ENCODE measurements at places on chromosomes 13 and 19.

DNA sequence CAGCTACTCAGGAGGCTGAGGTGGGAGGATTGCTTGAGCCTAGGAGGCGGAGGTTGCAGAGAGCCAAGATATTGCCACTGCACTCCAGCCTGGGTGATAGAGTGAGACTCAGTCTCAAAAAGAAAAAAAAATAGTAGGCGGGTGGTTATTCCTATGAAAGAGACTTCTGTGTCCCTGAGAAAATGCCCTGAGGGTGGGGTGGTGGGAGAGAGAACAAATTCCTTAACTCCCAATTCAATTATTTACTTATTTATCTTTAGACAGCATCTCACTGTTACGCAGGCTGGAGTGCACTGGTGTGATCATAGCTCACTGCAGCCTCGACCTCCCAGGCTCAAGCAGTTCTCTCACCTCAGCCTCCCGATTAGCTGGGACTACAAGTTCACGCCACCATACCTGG lies 10.3 kb upstream of the EEF2 start:
- no peak for DNase-seq

GRCh38 chr13:36979361-36980050 lies 19.6 kb downstream of the ALG5 start:
- peak; percentile 26 for DNase-seq

DNA sequence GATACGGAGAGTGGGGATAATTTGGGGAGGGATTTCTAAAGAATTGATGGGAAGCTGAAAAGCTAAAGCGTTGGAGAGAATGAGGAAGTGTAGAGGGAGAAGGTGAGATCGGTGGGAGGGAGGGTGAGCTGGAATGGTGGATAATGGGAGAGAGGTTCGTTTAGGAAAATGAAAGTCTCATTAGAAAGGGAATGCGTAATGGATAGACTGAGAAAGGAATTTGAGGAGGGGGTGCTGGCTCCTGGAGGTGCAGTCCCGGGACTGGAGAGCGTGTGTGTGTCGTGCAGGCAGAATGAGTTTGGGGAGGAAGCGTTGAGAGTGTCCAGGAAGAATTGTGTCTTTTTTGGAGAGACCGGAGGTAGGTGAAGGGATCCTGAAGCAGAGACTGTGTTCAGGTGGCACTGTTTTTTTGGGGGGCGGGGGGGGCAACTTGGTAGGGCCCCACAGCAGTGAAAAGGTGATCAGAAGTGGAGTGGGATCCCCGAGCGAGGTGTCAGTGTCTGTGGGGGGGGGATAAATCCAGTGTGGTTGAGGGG lies 1.4 kb downstream of the ACTN4 start:
- no peak for DNase-seq

DNA sequence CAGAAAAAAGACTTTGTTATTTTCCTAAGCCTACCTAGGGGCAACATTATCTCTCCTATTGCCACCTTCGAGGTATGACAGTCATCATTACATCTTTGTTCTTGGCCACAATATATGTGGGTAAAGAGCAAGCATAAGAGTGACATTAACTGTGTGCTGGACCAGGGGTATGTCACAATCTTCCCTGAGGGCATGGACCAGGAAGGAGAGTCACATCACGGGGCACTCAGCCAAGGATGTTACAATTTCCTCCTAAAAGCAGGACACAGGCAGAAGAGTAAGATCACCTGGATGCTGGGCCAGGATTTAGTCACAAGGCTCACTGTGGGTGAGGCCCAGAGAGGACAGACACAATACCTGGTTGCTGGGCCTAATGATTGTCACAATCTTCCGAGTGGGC lies 53.0 kb upstream of the ZNF728 start:
- no peak for DNase-seq

GRCh38 chr19:10936661-10937084 lies 8.1 kb downstream of the TIMM29 start:
- DNase-seq = peak; percentile 71

DNA sequence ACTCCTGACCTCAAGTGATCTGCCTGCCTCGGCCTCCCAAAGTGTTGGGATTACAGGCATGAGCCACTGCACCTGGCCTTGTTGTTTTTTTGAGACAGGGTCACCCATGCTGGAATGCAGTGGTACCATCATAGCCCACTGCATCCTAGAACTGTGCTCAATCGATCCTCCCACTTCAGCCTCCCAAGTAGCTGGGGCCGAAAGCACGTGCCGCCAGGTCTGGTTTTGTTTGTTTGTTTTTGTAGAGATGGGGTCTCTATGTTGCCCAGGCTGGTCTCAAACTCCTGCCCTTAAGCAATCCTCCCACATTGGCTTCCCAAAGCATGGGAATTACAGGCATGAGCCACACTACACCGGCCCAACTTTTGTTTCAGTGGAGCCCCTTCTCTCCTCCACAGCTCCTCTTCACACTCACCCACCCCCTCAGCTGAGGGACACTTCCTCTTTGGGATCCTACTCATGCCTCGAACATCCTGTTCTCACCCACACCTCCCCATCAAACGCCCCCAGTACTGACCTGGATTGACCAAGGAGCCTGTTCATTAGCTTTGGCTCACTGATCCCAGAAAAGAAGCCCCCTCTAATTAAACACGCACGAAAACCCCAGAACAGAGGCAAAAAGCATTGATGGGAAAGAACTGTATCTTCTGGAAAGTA lies 12.8 kb upstream of the CERS4 start:
- no peak for DNase-seq

- no peak for DNase-seq
Observed at GRCh38 chr13:101292711-101293110, 123.6 kb downstream of the NALCN start.

DNA sequence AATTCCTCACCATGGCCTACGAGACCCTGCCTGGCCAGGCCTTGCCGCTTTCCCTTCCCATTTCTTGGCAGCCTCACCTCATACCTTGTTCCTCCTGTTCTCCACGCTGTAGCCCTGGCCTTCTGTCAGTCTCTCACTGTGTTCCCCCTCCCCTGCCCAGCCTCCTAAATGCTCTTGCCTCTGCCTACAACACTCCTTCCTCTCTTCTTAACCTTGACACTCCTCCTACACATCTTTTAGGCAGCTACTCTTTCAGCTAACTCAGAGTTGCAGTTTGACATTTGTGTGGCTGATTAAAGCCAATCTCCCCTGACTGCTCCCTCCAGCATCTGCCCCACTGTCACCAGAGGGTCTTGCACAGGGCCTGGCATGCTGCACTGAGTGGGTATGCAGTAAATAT lies 150.8 kb downstream of the FLT1 start:
- DNase-seq = no peak

- no peak for DNase-seq
Observed at GRCh38 chr13:99000137-99000536, 22.3 kb upstream of the DOCK9 start.

DNA sequence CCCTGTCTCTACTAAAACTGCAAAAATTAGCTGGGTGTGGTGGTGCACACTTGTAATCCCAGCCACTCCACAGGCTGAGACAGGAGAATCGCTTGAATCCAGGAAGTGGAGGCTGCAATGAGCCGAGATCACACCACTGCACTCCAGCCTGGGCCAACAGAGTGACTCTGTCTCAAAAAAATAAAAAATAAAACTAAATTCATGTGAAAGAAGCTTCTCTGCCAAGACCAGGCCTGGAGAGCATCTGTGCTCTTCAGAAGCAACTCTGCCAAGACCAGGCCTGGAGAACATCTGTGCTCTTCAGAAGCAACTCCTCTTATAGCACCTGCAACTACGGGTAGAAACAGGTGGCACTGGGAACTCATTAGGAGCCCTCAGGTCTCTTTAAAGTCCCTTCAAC lies 37.7 kb downstream of the CRYL1 start:
- DNase-seq = no peak

- no peak for DNase-seq
Observed at GRCh38 chr13:87302931-87303330, 368.2 kb upstream of the SLITRK5 start.

GRCh38 chr13:46896341-46897137 lies at the start of gene HTR2A:
Gene HTR2A, minus strand, starts transcription at chr13:46897053. Its CDS starts 1,147 bp downstream, at chr13:46895906.
- no peak for DNase-seq

DNA sequence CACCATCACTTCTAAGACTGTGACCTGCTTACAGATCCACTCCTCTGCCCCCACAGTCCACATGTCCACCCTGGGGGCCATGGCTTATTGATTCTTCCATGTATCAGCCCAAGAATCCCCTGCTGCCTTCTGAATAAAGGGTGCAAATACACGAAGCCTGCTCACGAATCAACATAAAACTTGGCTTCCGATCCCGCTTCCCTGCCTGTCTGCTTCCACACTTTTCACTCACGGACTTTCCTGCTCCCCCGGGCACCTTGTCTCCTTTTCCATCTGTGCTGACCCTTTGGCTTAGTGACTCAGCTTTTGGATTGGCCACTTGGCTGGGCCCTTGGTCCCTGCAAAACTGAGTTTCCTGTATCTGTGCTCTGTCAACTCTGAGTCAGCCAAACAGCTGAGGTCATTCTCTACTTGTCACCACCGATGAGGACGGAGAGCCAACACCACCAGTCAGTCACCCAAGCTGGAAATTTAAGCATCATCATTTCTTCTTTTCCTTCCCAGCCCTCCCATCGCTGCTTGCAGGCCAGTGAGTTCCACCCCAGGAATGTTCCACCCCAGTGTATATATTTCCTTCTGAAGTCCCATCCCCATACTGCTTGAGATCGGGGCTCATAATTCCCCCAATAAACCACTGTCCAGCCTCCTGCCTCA lies 11.4 kb upstream of the USP12 start:
- no peak for DNase-seq

DNA sequence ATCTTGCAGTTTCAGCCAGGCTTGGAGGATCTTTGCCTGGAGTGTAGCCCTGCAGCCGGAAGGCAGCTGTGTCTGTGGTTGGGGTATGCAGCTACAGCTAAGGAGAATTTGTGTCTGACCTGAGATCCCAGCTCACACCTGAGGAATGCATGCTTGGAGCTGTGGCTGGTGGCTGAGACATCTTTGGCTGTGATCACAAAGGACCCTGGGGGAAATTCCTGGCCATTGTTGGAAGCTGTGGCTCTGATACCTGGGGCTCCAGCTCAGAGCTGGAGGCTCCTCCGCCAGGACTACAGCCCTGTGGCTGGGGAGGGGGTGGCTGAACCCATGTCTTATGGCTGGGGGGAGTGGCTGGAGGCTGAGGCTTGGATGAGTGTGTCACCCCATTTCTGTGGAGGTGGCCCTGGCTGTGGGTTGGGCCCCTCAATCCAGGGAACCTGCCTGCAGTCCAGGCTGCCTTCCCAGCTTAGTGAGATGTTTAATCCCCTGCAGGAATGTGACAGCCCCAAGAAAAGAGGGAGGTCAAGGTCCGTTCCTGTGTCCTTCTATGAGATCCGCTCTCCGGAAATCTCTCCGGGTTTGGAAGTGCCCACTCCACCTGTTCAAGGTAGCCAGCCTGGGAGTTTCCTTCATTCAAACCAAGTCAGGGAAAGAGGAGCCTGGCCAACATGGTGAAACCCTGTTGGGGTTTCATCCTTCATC lies 27.6 kb downstream of the ARHGEF18 start:
- DNase-seq = no peak

- no peak for DNase-seq
Observed at GRCh38 chr19:20080656-20081055, 2.9 kb downstream of the ZNF90 start.

DNA sequence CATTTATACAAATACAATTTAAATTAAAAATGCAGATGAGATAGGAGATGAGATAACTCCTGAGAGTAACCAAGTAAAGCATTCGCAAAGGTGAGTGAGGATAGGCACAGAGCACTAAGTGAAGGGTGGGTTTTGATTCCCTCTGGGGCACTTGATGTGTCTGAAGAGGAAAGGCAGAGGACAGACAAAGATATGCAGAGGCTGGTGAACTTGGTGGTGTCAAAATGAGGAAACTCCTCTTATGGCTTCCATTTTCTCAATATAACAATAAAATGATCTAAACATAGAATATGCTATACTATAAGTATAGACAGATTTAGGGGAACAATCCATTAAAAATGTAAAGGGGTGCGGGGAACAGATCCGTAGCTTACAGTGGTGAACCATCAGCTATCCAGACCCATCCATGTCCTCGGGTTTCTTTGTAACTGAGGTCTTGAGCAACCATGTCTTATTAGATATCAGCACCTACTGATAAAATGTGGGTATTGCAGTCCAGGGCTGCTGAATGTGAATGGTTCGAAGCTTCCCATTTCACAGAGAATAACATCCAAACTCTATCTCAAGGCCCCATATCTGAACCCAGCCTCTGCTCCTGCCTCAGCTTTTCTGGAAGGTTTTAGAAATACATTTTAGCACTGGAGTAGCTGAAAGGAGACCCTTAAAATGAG lies 73.9 kb upstream of the SLC10A2 start:
- DNase-seq = no peak

- DNase-seq = no peak
Observed at GRCh38 chr19:11499890-11500420, 5.7 kb downstream of the ZNF653 start.

GRCh38 chr19:40305403-40305802 lies 20.3 kb upstream of the AKT2 start:
- peak; percentile 83 for DNase-seq

DNA sequence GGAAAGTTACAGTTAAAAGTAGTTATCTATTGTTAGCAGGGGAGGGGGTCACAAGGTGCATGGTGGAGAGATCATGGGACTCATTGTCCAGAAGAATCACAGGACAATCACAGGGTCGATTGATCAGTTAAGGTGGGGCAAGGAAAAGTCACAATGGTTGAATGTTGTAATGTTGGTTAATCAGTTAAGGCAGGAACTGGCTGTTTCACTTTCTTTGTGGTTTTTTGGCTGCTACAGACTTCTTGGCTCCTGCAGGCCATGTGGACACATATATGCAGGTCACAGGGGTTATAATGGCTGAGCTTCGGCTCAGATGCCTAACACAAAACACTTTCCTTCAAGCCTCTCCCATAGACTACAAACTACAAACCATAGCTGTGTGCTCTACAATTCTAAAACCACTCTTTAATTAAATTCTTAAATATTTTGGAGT lies 6.9 kb upstream of the ZNF431 start:
- no peak for DNase-seq

- no peak for DNase-seq
Observed at GRCh38 chr13:101116341-101116740, 300.0 kb downstream of the NALCN start.

DNA sequence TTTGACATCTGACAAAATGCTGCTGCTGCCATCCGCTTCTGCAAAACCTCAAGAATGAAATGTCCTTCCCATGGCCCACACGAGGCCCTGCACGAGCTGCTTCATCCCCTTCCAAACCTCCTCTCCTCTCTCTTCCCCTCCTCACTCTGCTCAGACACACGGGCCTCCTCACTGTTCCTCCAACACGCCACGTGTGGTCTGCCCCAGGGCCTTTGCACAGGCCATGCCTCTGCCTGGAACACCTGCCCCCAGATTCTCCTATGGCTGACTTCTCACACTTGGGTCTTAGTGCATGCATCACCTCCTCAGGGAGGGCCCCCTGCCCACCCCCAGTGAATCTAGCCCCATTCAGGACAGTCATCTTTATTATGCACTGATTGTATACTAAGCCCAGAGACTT lies 15.9 kb downstream of the NRTN start:
- no peak for DNase-seq
